ENCODE measurements at places on chromosomes 6 and 20.

DNA sequence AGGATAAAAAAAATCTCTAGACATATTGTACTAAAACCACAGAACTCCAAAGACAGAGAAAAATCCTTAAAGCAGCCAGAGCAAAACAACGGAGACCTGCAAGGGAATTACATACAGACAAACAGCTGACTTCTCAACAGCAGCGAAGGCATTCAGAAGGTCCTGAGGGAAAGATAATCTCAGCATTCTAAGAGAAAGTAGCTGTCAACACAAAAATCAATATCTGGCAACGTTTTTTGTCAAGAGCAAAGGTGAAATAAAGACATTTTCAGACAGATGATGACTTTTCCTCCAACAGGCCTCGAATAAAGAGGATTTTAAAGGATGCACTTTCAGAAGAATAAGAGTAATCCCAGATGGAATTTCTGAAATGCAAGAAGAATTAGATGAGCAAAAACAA, 6.1 kb upstream of the SCGN start:
- DNase-seq, result peak; percentile 7

DNA sequence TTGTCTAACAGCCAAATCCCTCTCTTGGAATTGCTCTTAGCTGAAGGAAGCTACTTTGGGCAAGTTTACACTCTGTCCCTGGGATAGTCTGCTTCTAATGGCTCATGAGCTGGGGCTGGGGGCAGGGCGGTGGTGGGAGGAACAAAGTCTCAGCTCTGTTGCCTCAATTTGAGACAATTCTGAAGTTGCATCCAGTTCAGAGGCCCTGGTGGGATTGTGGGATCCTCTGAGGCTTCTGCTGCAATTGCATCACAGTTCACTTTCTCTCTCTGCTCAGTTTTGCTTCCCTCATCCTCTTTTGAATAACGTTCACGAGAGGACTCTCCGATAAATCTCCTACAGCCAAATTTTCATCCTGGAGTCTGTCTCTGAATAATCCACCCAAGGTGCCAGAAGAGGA, 440.6 kb upstream of the SLC35B3 start:
- DNase-seq, result no peak

DNA sequence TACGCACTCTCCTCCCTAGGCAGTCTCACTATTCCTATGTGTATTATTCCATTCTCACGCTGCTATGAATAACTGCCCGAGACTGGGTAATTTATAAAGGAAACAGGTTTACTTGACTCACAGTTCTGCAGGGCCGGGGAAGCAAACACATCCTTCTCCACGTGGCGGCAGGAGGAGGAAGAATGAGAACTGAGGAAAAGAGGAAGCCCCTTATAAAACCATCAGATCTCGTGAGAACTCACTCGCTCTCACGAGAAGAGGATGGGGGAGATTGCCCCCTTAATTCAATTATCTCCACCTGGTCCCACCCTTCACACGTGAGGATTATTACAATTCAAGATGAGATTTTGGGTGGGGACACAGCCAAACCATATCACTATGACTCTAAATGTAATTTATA, 61.9 kb downstream of the ECT2L start:
- no peak for DNase-seq

GRCh38 chr20:8020314-8021079, 936 bp upstream of the TMX4 start:
- DNase-seq, result no peak

DNA sequence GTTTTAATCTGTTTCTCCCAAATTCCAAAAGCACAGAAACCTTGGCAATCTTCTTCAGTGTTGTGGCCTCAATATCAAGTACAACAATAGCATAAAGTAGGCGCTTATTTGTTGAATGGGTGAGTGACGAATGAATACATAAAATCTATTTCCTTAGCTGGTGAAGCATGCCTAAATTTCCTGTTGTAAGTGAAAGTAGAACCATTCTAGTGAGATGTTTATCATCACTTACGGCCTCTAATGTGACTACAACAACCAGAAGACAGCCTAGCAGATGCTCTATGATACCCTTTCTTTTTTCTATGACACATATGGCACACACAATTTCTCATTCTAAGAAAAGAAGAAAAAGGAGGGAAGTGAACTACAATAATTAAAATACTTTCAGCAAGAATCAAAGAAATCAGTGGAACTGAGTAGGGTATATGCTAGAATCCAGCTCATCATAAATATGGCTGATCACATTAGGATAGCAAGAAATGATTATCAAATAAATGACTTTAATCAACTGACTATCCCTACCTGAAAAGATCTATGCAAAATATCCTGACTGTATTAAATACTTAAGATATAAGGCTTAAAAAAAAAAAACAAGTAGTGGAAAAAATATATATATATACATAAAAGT, 67.4 kb downstream of the BTBD9 start:
- no peak for DNase-seq

DNA sequence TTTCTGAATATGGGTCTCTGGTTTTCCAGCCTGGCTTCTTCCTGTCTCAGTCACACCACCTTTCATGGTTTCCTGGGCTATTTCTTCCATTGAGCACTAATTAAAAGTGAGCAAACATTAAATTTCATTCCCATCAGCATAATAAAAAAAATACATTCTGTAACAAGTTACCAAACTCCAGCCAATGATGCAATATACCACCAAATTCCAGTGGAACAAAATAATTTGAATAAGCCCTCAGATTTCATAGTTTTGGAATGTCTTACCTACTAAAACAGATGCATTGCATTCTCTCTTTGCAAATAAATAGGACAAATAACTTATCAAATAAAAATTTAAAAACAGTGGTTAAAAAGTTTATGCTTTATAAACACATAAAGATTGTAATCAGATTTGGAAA, 97.8 kb upstream of the PRDM1 start:
- no peak for DNase-seq
